ENCODE measurements at places on chromosomes 6 and 20.

DNA sequence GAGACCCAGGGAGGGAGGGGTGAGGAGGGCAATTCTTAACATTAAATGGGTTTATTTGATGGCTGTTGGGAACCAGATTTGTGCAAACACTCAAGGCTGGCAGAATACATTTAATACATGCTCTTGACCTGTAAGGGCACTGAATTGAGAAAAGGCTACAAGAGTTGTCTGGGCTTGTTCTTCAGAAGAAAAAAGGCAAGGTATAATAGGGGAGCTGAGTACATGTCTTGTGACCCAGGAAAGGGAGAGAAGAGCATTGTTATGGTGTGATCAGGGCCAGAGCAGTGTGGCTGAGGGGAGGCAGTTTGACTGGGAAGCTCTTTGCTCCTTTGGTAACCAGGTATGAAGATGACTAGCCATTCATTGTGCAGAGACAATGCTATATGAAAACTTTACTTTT is 18.9 kb downstream of the KLHL31 start:
- no peak for DNase-seq

DNA sequence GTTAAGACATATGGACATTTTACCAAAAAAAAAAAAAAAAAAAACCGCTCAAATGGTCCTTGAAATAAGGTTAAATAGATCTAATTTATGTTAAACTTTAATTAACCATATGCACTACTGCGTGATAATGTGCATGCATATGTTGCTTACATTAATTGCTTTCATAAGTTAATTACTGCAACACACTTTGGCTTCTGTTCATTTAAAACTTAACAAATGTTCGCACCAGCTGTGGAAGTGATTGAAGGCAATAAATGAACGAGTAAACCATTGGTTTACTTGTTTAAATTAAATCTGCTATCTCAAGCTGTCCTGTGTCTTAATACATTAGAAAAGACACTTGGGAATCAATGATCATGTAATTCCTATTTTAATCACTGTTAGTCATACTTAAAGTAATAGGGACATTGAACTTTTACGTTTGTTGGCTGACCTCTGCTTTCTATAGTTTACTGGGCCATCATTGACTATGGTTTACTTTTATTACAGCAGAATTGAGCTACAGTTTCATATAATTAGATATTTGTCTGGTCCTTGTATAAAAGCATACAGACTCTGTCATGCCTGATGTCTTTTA is 294.7 kb downstream of the KHDC1L start:
- no peak for DNase-seq

GRCh38 chr20:59175861-59176260 is 12.2 kb downstream of the ZNF831 start:
- DNase-seq = no peak

DNA sequence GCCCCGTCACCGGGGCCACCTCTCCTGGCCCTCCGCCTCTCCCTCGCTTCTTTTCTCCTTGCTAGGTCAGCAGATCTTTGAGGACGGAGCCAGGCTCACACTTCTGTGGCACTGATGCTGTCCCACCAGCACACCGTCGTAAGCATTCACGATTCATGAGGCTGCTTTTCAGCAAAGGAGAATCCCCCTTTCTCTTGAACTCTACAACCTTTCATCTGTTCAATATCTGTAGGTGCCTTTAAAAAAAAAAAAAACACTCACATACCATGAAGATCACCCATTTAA is 31.3 kb downstream of the ANKRD60 start:
- DNase-seq = no peak

- no peak for DNase-seq
These were observed 828 bp upstream of the XKR7 start for GRCh38 chr20:31966991-31967655.

DNA sequence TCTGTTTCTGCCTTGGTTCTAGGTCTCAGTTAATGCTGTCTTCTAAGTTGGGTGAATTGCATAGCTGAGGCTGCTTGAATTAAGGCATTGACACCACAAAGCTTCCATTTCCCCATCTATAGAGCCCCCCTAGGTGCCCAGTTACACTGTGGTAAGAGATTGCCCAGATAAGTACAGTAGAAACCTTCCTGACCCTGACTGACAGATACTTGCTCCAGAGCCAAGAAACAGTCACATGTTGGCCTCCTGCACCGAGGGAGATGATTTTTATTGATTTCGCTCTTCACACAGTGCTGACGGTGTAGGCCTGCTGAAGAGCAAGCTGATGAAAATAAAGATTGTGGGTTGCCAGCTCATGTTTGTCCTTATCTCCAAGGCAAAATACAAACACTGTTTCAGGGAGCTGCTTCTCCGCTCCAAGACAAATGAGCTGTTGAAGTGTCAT is 67.9 kb downstream of the TRMT11 start:
- DNase-seq = peak; percentile 8

- DNase-seq = no peak
These were observed 1.8 kb upstream of the FBXO30 start for GRCh38 chr6:145816392-145816791.

- DNase-seq = no peak
These were observed 46.0 kb downstream of the DSTN start for GRCh38 chr20:17615645-17616479.

GRCh38 chr6:127015858-127016257 is 102.6 kb upstream of the RSPO3 start:
- DNase-seq = no peak

DNA sequence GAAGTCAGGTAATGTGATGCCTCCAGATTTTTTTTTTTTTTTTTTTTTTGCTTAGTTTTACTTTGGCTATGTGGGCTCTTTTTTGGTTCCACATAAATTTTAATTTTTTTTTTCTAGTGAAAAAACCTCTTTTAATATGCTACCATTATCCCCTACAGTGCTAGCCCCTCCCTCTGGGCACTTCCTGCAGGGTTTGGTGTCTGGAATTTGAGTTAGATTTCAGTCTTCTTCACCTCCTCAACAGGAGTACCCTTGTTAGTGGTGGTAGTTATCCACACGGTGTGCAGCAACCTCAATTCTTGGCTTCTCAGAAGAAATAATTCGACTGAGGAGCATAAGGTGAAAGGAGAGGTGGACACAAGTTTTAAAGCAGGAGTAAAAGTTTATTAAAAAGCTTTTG is 128.8 kb upstream of the SYNCRIP start:
- DNase-seq = no peak

GRCh38 chr6:30600451-30600961 is 16.5 kb downstream of the PPP1R10 start:
- DNase-seq = peak; percentile 7

DNA sequence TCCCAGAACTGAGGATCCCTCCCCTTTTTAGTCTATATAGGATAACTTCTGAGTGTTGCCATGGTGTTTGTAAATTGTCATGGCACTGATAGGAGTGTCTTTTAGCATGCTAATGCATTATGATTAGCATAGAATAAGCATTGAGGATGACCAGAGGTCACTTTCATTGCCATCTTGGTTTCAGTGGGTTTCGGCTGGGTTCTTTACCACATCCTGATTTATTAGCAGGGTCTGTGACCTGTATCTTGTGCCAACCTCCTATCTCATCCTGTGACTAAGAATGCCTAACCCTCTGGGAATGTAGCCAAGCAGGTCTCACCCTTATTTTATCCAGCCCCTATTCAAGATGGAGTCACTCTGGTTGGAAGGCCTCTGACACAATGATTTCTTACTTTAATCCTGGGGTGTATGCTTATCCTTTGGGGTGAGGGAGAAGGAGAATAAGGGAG is 19.6 kb downstream of the WFDC2 start:
- DNase-seq = no peak

GRCh38 chr6:149062653-149063348 is 254.7 kb upstream of the TAB2 start:
- no peak for DNase-seq

DNA sequence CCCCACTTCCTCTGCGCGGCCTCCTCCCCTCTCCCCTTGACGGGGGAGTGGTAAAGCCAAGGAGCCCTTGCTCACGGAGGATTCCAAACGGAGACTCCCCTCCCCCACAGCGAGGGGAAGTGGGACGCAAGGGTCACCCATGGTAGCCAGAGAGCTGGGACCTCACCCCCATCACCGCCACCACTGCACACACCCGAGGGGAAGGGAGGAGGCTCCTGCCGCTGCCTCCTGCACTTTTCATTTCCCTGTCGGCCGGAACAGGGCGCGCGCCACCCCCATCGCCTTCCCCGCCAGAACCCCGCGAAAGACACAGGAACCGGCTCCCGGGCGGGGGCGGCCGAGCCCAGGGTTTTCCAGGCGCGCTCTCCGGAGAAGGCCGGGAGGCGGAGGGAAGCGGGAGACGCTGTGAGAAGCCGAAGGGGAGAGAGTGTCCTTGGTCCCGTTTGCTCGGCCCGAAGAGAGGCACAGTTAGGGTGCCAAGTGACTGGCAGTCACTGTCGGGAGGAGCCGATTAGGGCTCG is 789 bp downstream of the CCND3 start:
- peak; percentile 40 for DNase-seq

DNA sequence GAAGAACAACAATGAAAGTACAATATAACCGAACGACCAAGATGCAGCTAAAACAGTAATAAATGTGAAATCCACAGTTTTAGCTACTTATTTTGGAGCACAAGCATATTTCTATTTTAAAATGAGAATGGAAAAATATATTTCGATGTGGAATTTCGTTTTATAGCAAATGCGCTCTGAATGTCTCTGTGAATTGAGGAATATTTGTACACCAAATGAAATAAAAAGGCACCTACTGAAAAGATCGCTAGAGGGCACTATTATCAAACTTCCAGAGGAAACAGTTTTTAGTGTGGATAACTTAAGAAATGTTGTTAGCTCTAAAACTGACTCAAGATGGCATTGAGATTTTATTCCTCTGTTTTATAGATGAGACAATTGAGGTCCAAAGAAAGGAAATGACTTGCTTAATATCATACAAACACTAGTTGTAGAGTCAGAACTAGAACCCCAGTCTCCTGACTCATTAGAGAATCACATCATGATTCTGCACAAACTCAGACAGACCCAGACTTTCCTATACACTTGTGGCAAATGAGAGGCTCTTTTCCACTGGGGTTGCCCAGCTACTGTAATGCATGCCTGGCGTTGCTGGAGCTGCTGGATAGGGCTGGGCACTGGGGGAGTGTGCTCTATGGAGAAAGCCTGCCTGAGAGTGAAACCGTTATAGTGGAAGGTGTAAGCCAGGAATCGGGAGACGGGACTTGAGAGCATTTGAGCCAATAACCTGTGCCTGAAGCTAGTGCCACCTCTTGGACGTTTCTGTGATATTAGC is 51.9 kb downstream of the GCLC start:
- DNase-seq = peak; percentile 67

DNA sequence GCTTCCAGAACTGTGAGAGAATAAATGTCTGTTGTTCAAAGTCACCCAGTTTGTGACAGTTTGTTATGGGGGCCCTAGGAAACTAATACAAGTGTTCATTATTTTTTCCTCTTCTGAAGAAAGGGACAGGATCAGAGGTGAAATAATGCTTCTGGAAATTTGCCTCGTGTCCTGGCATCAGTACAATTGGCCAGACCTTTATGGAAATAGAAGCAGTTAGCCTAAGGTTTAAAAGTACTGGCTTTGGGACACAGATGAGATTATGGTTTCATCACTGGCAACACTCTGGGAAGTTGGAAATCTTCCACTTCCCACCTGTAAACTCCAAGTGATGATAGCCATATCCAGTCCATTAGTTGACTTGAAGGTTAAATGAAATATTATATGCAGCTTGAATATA is 88.7 kb downstream of the PLCB1 start:
- DNase-seq = no peak

DNA sequence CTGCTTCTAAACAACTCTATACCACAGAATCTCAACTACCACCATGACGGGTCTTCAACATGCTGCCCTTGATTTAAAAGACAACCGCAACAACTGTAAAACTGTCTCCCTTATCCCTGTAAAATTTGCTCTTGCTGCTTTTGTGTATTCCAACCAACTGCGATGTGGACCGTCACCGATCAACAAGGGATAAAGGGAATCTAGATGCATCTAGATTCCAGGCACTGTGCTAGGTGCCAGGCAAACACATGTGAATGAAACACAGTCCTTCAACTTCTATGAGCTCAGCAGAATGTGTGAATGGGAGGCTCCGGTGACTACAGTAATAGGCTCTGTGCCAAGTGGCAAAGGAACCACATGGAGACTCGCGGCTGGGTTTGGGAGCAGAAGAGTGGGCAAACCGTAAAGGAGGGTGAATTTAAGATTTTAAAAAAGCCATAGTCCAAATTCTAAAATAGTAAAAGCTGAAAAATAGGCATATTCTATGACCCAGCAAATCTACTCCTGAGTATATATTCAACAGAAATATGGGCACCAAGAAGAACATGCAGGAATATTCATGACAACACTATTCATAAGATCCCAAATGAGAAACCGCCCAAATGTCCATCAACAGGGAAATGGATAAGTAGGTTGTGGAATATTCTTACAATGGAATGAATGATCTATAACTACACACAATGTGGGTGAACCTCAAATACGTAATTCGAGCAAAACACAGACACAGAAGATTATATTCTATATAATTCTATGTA is 3.7 kb upstream of the PRND start:
- DNase-seq = no peak

DNA sequence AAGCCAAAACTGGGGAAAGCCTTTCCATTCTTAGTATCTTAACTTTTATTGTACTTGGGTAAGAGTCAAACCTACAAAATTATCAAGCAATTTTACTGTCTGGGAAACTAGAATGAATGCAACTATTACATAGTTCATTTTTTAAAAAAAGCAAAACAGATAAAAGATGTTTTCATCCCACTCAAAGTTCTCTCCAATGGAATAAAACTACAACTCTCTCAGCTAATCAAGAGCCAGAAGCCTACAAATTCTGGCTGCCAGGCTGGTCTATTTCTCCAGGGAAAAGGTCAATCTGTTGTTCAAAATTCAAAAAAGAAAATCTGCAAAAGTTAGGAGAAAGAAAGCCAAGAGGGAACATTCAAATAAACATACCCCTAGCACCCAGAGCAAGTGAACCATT is 56.2 kb downstream of the COL12A1 start:
- DNase-seq = no peak

DNA sequence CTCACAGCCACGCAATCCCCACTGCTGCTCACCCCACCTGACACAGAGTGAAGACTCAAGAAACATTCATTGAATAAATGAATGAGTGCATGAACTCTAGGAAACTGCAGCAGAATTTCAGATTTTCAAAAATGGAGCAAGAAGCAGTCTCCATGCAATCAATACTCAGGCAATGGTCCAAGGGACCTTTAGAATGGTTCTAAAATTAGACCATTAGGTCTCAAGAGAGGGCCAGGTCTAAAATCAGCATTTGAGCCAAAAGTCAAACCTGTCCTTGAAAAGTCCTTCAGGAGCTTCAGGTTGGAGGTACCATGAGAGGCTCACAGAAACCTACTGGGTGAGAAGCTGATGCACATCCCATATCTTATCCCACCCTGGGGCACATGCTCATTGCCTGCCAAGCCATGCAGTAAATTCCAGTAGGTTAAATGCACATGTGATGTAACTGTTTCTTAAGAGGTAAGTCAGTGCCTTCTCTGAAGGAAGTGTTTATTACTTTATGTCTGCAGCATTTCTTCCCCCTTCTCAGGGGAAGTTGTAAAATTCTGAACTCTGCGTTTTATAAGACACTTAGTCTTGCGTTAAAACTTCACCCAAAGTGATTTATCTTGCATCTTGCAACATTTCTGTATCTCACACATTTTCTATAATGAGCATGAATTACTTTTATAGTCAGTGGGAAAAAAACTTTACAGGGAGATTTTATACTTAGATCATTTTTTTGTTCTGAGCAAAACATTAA is 126.6 kb downstream of the ADAT2 start:
- peak; percentile 57 for DNase-seq
